ENCODE measurements at places on chromosomes 4 and X.

DNA sequence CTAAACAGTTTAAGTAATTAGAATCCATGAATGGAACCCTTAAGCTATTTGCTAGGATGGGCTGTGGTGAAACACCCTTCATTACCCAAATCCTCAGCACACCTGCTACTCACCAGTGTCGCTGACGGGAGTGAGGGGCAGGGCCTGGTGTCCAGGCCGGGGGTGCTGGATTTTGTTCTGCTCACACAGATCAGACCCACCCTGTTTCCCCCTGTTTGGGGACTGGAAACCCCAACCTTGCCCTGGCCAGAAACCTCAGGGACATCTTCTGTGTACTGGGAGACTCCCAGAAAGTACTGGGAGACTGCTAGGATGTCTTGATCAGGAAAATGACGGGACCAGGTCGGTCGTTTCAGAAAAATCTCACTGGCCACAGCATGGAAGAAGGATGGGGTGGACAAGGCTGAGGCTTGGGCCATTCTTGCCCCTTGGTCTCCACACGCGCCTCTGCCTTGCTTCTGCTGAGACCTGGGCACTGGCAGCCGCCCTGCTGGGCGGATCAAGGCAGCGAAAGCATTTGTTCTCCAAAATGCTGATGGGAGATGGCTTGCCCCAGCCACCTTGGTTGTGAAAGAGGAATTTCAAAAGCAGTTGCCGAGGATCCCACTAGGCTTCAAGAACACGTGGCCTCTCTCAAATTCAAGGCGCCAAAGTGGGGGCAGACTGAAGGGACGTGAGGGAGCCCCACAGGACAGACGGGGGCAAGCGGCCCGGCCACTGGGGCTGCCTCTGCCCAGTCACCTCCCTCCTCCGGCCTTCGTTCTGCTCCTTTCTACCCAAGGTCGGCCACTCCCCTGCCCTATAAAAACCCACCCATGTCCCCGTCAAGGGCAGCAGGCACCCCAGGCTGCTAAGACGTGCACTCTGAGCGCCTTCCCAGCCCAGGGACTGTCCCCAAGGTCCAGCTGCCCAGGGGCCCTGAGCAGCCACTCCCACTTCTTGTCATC lies 23.5 kb upstream of the PDE6B start:
- no peak for DNase-seq

- DNase-seq, result no peak
Observed at GRCh38 chrX:3576886-3577501, 136.5 kb downstream of the PRKX start.

- DNase-seq, result no peak
Observed at GRCh38 chrX:10174810-10175209, 18.0 kb downstream of the CLCN4 start.

GRCh38 chrX:115948018-115948923 lies 222.3 kb upstream of the AGTR2 start:
- DNase-seq, result no peak

DNA sequence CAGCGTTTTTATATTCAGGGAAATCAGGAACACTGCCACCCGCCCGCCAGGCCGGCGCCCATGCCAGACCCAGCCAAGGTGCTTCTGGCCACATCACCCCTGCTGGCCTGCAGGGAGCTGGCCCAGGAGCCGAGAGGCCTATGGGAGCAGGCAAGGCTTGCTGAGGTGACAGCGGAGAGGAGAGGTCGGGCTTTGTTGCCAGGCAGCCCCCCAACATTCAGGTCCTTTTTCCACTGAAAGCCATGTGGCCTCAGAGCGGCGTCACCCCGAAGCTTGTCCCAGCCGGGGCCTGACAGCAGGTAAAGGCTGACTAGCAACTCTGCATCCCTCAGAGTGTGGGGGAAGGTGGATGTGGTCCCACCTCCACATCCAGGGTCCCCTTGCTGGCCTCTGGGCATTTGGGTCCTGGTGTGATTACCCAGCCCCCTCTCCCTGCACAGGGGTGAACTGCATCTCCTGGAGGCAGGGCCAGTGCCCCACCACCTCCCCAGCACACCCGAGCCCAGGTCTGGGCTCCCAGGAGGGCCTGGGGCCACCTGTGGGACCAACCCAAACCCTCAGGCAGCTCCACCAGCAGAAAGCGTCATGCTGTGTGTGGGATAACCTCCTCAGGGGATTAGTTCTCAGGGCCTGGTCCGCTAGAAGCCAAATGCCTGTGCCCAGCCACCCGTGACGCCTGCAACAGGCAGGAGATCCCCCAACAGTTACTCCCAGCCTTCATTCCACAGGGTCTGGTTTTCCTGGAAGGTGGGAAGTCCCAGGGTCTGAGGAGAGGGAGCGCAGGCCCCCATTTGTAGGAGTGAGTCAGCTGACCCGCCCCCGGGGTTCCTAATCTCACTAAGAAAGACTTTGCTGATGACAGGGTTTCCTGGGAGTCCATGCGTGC lies at the start of gene PDE6B:
Gene PDE6B (plus strand): TSS at position 869 of the 886 bp plus-strand sequence. CDS start 54 bp downstream, outside the sequence.
- no peak for DNase-seq

DNA sequence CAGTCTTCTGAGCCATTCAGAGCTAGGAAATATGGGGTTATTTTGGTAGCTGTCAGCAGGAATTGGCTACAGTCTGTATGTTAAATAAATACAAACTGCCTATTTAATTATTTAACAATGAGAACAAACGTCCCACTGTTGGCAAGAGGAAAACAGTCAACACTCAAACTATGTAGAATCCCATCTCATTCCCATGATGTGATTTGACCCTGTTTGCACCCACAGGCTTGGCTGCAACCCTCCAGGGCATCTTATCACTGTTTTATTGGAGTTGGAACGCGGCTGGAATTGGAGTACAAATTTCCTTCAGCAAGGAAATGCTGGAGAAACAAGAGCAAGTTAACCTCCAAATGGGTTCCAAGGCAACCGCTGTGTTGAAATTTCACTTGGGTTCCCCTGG lies 124.0 kb downstream of the KIT start:
- no peak for DNase-seq

GRCh38 chr4:67087897-67088296 lies 457.4 kb downstream of the CENPC start:
- peak; percentile 16 for DNase-seq

- DNase-seq, result no peak
Observed at GRCh38 chr4:108690738-108691137, 40.3 kb downstream of the OSTC start.

GRCh38 chr4:830601-831482 lies 4.9 kb upstream of the CPLX1 start:
- no peak for DNase-seq

DNA sequence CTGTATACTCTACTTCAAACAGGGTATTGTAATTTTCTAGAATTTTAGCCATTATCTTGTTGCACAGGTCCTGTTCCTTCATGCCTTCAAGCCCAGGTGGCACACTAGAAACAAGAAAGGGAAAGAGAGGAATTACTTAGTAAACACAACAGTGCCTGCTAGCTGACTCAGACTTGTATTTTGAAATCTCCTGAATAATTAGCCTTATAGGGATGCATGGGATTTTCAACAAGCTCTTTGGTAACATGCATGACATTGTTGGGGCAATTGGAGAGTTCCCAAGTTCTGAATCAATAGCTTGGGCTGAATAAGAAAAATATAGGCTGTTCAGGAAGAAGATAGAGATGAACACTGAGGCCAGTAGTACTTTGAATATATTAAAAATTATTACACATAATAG lies 118.8 kb downstream of the FAM13A start:
- DNase-seq, result no peak

DNA sequence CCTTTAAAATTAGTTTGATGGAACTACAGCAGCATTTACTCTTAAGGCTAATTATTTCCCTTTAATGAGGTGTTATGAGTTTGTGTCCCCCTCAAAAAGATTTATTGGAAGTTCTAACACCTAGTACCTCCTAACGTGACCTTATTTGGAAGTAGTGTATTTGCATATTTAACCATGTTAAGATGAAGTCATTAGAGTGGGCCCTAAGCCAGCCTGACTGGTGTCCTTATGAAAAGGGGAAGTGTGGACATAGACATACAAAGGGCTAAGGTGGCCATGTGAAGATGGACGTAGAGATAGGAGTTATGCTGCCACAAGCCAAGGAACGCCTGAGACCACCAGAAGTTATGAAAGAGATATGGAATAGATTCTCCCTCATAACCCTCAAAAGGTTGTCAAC lies 985.4 kb upstream of the INTU start:
- DNase-seq, result no peak

DNA sequence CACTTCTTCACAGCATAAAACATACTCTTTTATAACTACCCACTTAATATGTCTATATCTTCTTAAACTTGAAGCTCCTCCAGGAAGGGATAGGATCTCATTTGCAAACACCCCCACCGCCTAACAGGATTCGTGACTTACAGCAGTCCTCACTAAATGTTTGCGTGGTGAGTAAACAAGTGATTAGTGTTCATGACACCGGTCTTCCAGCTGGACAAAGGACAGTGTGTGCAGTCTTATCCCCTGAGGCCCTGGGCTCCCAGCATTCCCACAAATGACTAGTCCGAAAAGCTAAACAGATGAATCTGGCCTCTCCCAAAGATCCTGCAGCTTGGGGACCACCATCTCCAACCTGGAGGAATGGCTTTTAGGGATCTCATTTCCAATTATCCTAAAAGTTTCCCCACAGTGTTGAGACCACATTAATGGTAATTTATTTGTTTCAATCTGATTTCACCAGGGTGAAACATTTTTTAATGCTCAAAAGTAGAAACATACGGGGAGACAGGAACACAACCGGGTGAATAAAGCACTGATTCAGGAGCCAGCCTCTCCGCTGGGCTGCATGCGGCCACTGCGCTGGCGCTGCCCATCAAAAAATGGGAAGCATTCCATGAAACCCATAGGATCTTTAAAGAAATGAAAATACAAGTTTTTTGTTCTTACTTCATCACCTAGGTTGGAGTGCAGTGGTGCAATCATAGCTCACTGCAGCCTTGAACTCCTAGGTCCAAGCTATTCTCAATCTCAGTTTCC lies 69.2 kb downstream of the HADH start:
- peak; percentile 15 for DNase-seq

DNA sequence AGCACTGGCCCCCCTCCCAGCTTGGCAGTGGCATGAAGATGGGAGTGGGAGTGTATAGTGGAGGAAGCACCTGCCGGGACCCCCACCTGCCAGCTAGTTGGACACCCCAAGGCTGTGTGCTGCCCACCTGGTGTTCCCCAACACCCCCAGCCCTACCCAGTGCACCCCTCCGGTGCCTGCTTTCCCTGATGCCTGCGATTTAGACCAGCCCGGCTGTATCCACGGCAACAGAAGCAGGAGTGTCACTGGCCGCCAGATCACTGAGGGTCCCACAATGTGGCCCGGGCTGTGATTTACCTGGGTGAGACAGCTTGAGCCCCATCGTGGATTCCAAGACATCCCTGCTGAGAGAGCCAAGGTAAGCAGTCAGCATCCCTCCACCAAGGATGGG lies 533 bp downstream of the GPR173 start:
- no peak for DNase-seq

- no peak for DNase-seq
Observed at GRCh38 chr4:42570221-42570620, 86.7 kb downstream of the ATP8A1 start.

DNA sequence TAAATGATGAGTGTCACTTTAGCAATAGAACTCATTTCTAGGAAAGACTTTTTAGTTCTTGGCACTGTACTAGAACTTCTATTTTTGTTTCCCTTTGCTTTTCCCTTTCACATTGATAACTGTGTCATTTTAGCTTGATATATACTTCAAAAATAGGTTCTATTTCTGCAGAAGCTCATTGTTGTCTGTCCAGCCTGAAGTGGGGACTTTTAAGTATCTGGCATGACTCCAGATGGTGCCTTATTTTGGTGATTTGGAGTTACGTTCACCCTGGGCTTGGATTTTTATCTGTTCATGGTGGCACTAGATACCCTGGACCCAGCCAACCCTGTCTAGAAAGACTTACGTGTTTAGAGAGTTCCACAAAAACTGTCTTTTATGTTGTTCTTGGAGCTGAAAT lies 3.4 kb downstream of the ABHD18 start:
- no peak for DNase-seq

DNA sequence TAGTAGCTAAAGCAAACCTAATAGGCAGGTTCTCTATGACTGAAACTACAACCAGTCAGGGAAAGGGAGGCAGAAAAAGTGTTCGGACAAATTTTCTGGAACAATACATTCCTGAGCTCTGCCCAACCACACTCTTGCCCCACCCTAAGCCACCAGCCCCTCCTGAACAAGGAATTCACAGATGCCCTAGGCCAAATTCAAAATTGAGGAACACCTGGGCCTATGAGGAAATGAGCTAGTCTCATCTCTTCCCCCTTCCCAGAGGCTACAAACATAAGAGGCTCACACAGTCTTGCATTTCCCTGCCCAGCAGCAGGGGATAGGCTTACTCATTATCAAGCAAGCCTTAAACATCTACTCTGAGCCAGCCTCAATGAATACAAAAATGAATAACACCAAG lies 284.7 kb downstream of the ZNF674 start:
- no peak for DNase-seq

- DNase-seq, result no peak
Observed at GRCh38 chr4:76017056-76017686, 6.1 kb downstream of the CXCL10 start.

GRCh38 chr4:16150716-16151115 lies 66.9 kb upstream of the PROM1 start:
- DNase-seq, result no peak

- no peak for DNase-seq
Observed at GRCh38 chrX:20237864-20238263, 28.8 kb downstream of the RPS6KA3 start.

DNA sequence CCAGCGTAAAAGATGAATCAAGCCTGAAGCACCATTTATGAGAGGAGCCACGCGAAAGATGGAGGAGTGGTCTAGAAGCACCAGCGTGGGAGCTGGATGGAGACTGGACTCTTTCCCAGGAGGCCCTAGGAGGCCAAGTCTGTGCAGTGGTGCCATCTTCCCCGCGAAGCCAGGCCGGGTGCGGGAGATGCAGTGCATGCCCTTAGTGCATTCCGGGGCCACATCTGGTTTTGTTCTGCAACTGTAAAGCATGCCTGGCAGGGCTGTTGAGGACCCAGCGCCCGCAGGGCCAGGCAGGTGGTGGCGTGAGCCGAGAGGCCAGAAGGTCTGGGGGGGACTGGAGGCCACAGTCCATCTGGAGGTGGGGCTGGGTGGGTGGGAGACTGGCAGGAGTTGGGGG lies 78.6 kb upstream of the ADRA2C start:
- DNase-seq, result no peak

DNA sequence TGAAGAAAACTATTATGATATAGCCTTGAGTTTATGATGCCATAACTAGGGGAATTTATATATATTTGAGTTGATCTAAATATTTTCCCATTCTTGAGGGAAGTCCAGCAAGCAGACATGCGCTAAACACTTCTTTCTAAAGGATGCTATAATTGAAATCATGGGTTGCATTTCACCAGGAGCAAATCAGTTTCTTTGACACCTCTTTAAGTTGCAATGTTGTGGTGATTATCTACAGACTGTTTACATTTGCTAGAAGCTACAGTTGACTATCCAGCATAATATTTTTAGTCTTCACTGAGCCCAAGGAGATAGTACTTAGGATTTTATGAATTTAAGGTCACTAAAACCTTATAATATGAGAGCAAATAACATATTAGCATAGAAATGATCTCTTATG lies 43.9 kb downstream of the ANAPC4 start:
- DNase-seq, result no peak

DNA sequence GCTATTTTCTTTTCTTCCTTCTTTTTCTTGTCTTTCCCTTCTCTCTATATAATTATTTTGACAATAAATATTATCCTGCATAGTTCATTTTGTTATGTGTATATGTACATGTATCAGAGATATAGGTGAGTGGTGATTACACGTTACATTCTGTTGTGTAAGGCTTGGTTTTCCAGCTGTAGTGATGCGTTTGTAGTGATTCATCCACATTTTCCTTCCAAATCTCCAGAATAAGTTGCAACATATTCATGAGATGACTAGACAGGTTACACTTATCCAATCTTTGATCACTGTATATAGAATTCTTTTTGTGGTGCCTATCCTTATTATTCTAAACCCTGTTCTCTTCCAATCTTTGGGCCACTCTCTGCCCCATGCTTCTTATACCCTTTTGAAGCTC lies 540.2 kb downstream of the GBA3 start:
- DNase-seq, result no peak
